ENCODE measurements at places on chromosomes 7 and 10.

GRCh38 chr10:34537629-34538231, 277.4 kb downstream of the PARD3 start:
- DNase-seq: no peak

- no peak for DNase-seq
Measured at GRCh38 chr7:128731184-128731583, 8.0 kb upstream of the CALU start.

DNA sequence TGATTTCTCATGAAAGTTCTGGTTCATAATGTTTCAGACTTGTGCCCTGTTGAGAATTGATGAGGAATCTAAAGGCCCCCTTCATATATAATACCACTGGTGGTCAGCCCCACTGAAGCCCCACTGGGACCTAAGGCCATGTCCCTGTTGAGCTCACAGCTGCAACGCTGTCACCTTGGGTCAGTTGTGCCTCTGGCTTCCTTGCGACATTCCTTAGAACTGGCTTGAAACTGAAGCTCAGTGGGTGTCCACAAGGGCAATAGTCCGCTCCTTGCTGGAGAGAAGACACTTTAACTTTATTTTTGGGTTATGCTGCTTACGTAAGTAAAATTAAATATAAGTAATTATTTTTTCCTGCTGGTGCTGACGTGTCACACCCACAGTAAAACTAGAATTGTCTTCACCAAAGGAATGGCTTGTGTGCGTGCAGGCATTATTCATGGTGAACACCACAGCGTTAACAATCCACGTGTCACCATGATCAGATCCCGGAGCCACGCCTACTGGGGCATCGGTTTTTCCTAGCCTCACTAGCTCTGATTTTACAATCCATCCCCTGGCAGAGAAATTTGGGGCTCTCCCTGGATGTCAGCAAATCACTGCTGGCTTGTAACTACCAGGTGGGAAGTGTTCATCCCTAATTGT, 66.5 kb downstream of the BICC1 start:
- no peak for DNase-seq

DNA sequence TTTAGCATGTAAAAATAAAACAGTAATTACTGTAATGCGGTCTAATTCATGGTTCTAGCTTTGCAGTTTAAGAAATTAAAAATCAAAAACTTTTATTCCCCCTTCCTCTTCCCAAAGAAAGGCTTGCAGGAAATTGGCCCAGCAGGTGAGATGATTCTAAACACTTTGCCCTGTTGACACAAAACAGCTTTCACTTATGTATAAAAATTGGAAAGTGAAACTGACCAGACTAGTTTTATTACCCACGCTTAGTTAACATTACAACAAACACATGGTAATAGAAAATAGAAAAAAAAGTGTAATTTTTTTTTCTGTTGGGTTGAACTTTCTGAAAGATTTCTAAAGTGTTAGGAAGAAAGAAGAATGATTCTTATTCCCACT, 1.2 kb upstream of the CCDC6 start:
- no peak for DNase-seq

GRCh38 chr10:125084191-125084613, 76.2 kb downstream of the CTBP2 start:
- no peak for DNase-seq

GRCh38 chr7:1311406-1312135, 78.9 kb downstream of the UNCX start:
- DNase-seq: no peak

DNA sequence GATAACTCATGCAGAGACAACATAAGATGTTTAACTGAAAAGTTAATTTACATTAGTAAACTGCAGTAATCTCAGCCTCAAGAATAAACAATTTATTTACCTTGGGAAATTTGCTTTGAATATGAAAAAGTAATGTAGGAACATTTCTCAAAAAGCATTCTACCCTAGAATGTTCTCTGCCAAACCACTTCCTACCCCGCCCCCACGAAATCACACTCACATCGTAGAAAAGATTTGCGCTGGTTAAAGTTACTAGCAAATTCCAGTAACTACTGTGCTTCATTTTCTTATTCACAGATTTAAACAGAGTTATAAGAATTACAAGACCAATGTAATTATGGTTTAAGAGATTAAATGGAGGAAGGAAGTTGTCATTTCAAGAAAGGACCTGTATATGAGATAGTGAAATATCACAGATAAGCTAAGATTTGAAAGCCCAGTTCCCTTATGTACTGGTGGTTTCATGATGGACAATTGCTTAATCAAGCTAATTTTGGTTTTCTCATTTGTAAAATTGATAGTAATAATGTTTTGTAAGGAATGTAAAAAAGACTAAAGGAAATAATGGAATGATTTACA, 175.4 kb downstream of the GNAI1 start:
- DNase-seq: no peak

DNA sequence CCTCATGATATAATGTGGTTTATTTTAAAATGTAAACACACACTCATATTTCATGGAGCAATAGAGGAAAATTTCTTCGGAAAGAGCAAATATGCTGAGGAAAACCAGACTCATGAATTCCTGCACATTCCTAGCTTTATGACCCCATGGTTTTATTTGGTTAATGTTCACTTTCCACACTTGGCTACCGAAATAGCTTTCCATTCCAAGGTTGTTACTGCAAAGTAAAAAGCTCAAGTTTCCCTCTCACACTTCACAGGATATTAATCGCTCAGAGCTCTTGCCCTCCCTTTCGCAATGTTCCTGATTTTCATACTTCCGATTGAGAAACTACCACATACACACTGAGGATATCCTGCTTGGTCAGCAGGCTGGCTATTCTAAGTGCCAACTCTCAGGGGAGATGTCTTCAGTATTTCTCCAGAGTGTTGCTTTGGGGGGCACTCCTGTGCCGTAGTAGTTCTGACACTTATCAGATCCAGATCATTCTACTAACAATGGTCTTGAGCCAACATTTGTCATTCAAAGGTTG, 77.5 kb upstream of the STEAP1B start:
- DNase-seq: no peak

DNA sequence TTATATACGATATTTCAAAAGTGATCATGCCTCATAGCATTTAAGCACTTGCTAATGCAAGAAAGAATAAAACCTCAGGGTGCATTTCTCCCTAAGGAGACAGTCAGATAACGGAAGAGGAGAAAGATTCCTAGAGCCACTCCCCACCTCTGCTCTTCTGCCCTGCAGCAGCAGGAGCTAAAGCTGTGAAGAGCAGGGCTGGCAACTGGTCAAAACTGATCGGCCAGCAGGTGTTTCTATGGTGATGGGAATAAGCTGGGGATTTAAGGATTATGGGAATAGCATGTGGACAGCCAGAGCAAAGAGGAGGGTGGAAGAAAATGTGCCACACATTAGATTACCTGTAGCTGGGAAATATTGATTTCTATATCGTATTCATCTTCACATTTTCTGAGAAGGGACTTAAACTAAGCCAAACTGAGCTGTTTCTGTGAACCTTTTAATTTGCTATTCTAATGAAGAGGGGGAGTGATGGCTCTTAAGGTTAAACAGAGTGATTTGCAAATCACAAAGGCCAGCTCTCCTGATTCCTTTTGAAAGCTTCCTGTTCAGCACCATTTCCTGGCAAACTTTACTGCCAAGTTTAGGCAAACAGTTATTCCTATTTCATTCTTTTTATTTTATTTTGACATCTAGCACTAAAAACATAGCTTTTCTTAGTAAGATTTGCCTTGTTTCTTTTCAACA, 268.9 kb upstream of the PFKP start:
- DNase-seq: no peak

DNA sequence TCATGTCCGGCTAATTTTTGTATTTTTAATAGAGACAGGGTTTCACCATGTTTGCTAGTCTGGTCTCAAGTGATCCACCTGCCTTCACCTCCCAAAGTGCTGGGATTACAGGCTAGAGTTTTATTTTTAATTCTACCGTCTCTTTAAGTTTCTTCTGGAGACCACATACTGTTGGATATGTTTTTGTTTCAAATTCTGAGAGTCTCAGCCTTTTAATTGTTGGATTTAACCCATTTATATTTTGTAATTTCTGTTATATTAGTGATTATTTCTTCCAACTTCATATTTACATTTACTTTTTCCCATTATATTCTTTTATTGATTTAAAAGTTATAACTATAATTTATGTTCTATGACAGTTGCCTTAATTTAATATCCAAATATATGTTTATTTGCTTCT, 139.4 kb downstream of the BMS1 start:
- DNase-seq: no peak

DNA sequence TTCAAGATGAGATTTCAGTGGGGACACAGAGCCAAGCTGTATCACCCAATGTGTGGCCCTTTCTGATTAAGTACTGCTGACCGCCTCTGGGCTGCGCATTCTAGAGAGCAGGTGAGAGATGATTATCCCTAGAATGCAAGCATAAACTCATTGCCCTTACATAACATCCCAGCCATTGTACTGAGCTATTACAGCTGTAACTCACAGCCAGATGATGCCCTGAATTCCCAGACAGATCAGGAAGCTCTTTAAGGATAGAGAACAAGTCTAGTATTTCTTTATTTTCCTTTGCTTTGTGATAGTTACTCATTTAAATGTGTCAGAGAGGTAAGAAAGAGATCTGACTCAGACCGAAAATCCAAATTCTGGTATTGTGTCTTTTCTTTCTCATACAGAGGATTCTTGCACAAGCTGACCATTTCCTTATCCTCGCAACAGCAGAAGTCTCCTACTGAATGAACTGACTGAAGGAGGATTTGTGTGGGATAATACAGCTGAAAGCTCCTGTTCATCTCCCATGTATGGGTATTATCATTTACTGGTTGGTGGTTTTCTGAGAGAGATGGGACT, 58.4 kb downstream of the ZNF22 start:
- DNase-seq: no peak

- DNase-seq: no peak
Measured at GRCh38 chr7:55912748-55913158, 25.5 kb downstream of the ZNF713 start.

- no peak for DNase-seq
Measured at GRCh38 chr7:139720705-139721231, 57.0 kb downstream of the HIPK2 start.
